ENCODE measurements at places on chromosomes 1 and 21.
A peak's percentile ranks its signal among the peaks of the same experiment; 100 is the strongest.

DNA sequence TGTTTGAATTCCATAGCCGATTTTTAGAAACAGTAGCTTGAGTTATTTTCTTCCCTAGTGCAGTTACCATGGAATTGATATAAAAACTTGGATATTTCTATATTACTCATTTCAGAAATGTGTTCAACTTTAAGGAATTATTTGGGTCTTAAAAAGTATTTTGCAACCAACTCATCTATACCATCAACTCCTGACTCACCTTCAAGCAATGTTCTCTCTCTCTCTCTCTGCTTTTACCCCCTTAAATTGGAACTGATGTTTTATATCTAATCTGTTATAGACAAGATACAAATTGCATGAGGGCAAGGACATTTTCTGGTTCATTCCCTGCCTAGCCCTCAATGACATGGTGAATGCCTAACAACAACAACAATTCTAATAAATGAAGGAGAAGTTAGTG lies 214.7 kb upstream of the NRIP1 start:
- no peak for DNase-seq

DNA sequence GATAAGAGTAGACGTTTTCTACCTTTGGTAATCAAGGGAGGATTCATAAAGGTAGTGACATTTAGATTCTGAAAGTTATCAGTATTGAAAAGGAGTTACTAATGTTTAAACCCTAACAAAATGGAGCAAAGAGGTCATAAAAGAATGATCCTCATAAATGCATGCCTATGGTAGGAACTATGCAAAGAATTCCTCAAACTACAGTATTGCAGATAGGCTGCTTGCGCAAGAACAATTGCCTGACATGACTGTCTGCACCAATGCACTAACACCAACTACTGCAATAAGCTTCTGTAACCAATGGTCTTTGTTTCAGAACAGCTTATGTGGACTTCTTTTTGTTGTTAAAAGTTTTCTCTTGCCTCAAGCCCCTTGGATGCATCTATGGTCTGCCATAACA lies 597.3 kb upstream of the ADGRL4 start:
- no peak for DNase-seq

- DNase-seq = no peak
Measured at GRCh38 chr1:245520611-245521010, 365.8 kb downstream of the KIF26B start.

- DNase-seq = no peak
Measured at GRCh38 chr21:41508415-41509144, 622 bp upstream of the TMPRSS2 start.

- DNase-seq = no peak
Measured at GRCh38 chr21:25898671-25899070, 163.9 kb downstream of the GABPA start.

DNA sequence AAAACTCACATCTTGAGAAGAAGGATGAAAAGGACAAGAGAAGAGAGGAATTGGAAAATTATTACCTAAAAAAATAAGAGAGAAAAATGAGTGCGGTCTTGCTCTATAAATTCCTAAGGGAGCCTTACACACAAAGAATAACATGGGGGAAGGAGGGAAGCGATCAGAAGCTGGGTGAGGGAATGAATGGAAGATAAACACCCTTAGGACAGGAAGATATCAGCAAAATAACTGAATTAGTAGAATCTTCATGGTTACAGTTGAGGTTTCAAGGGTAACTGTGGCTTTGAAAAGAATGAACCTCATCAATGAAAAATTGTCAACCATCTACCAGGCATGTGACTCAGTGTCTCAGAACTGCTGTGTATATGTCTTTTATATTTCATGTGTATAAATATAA lies 192.5 kb upstream of the FOXD3 start:
- no peak for DNase-seq

DNA sequence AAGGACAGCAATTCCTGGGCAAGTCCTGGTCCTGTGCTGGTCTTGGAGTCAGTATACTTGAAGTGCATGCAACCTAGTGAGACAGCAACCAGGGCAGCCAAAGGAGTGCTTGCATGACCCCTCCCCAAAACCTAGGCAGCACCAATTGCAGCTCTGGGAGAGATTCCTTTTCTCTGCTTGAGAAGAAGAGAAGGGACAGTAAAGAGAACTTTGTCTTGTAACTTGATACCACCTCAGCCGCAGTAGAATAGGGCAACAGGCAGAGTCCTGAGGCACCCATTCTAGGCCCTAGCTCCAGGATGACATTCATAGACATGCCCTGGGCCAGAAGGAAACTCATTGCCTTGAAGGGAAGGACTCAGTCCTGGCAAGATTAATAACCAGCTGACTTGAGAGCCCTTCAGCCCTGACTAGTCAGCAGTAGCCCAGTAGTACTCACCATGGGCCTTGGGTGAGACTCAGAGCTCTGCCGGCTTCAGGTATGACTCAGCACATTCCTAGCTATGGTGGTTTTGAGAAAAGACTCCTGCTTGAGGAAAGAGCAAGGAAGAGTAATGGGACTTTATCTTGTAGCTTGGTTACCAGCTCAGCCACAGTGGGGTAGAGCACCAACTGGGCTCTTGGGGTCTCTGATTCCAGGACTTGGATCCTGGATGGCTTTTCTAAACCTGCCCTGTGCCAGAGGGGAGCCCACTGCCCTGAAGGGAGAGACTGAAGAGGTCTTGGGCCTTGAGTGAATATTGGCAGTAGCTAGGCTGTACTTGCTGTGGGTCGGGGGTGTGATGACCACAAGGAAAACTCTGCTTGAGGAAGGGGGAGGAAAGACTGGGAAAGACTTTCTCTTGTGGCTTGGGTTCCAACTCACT lies 51.7 kb upstream of the ACADM start:
- DNase-seq = no peak

- DNase-seq = no peak
Measured at GRCh38 chr1:24101796-24102586, 9.9 kb downstream of the MYOM3 start.

- DNase-seq = no peak
Measured at GRCh38 chr1:119266858-119267257, 101.7 kb upstream of the HAO2 start.

GRCh38 chr1:192904438-192904895 lies 95.6 kb downstream of the RGS2 start:
- DNase-seq = no peak

DNA sequence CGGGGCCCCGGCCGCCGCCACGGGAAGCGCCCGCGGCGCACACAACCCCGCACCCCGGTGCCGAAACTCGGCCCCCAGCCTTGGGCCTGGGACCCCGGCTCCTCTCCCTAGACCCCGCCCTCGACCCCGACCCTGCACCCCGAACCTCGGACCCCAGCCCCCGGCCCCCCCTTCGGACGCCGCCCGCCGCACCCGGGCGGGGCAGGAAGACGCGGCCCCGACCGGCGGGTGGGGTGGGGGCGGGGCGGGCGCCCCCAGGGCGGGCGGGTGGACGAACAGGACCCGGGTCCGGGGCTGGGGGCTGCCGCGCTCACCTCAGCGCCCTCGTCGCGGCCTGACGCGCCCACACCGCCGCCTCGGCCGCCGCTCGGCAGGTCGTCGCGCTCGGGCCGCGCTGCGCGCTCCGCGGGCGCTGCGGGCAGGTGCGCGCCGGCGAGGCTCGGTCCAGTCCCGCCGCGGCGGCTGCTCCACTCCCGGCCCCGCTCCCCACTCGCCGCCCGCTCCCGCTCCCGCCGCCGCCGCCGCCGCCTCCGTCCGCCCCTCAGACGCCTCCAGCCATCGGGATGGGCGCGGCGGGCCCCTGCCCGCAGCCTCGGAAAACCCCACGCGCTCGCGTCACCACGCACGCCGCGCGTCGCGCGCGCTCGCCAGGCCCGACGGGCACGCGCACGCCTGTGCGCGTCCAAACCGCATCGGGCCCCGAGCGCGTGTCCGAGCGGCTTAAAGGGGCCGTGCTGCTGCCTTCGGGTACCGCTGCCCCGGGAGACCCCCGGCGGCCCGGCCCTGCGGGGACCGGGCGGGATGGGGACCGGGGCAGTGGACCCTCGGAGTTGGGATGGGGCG lies at the start of gene GNB1:
Gene GNB1 (minus strand): TSS at position 582 of the 843 bp plus-strand sequence. CDS start 65,634 bp downstream, outside the sequence.
- DNase-seq = peak; percentile 88

DNA sequence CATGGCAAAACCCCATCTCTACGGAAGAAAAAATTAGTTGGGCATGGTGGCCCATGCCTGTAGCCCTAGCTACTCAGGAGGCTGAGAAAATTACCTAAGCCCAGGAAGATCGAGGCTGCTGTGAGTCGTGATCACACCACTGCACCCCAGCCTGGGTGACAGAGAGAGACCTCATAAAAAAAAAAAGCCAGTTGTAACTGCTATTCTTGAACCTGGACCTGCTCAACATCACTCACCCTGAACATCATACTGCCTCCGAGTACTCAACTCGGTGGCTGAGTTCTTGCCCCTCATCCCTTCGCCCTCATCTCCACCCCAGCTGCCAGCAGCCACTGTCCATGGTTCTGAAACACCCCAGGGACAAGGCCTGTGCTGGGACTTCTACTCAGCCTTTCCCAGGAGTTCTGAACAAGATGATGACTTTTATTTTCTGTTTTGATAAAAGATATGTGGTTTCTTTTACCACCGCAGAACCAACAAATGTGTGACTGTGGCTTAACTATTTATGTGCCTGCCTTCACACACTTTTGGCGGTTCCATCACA lies 5.4 kb upstream of the DISP3 start:
- no peak for DNase-seq

GRCh38 chr1:60133000-60133673 lies 59.6 kb upstream of the C1orf87 start:
- DNase-seq = no peak

DNA sequence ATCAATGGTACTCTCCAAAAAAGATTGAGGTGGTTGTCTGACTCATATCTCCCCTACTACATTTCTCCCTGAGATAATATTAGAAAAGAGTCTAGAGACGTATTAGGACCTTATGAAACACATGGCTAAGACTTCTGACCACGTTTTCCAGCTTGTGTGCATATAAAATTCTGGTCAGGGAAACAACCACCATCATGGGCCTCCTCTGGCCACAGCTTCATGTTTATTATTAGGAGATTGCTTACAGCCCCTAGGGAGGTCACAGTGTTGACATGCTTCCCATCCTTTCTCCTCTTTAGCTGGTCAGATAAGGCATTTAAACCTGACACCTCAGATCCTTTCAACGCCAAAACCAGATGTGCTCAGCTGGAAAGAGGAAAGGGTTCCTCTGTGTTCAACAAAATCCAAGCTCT lies 620.2 kb downstream of the PLPP3 start:
- DNase-seq = no peak

DNA sequence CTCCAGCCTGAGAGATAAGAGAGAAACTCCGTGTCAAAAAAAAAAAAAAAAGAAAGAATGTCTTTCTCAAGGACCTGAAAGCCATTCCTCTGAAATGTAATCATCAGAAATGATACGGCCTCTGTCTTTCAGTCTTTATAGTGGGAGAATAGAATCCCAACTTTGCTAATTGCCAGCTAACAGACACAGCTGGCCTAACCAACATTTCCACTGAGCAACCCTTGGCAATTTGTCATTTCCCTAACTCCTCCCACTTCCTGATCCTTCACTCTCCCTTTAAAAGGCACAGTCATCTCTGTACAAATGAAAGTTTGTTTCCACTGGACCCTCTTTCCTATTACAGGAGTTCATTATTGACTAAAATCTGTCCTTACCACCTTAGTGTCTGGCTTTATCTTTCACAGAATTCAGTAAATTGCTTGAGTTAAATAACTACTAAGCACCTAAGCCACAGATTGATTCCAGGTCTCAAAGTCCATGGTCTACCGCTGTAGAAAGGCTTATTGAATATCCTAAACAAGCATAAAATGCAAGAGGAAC lies 4.3 kb upstream of the CBR1 start:
- DNase-seq = no peak

- DNase-seq = no peak
Measured at GRCh38 chr1:92698932-92699331, 86.0 kb downstream of the EVI5 start.

DNA sequence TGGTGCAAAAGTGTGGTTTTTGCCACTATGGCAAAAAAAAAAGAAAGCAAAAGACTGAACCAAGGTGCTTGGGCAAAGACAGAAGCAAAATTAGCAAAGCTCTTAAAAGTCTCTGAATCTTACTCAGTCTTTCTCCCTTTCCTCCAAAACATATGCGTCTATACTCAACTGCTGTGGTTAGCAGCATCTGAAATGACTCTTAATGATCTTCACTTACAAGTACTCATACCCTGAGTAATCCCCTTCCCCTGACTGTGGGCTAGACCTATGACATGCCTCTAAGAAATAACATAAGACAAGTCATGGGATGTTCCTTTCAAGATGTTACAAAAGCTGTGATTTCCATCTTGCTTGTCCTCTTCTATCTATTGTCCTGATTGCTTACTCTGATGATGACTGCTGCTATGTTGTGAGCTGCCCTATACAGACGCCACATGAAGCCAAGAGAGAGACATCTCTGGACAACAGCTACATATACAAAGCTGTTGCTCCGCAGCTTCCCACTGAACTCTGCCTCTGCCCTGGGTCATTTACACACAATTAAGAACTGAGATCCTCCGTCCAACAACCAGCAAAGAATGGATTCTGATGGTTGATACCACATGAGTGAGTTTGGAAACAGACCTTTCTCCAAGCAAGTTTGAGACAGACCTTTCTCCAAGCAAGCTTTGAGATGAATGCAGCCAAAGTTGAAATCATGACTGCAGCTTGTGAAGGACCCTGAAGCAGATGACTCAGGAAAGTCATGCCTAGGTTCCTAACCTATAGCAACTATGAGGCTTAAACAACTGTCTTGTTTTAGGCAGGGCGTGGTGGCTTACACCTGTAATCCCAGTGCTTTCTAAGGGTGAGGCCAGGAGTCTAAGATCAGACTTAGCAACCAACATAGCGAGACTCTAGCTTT lies 55.2 kb downstream of the PUM1 start:
- no peak for DNase-seq

- DNase-seq = no peak
Measured at GRCh38 chr1:116854716-116855115, 55.0 kb upstream of the PTGFRN start.

DNA sequence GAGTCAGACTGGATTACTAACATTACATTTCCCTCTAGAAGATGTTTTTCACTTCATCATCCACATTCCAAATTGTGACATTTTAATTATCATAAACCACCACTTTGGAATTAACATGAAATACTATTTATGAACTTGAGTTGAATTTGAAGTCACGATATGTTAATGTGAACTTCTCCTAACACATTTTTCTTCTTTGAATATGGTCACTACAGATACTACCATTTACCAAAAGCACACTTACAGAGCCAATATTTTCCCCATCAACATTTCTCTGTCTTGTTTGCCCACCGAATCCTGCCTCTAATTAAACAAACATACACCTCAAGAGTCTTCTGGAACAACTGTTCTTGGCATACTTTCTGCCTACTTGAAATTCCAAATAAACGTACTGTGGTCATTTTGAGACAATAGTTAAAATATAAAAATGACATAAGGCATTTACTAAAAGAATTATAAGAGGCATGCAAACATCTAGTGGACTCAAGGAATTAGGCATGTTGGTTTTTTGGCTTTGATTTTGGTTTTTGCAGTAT lies 177.4 kb downstream of the AKT3 start:
- no peak for DNase-seq

DNA sequence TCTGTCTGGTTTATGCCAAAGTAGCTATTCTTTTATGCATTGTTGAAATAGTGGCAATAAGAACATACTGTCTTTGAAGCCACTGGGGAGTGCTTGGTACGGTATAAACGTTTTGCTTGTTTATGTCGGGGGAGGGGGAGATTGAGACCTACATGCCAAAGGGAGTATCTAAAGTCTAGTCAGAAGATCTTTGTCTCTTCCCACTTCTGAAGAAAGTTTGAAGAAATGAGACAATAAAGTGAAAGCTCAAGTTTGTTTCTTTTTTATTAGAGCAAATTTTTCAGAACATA lies 6.8 kb downstream of the AKIRIN1 start:
- DNase-seq = no peak

GRCh38 chr1:36871146-36871971 lies 163.0 kb downstream of the GRIK3 start:
- DNase-seq = no peak

GRCh38 chr21:19523061-19523460 lies 1119.5 kb upstream of the TMPRSS15 start:
- no peak for DNase-seq
